ENCODE measurements at places on chromosomes 7 and 10.

GRCh38 chr7:25859412-25860274 is 292.4 kb upstream of the NFE2L3 start:
- DNase-seq: no peak

- no peak for DNase-seq
Observed at GRCh38 chr7:121244120-121244870, 84.5 kb upstream of the WNT16 start.

DNA sequence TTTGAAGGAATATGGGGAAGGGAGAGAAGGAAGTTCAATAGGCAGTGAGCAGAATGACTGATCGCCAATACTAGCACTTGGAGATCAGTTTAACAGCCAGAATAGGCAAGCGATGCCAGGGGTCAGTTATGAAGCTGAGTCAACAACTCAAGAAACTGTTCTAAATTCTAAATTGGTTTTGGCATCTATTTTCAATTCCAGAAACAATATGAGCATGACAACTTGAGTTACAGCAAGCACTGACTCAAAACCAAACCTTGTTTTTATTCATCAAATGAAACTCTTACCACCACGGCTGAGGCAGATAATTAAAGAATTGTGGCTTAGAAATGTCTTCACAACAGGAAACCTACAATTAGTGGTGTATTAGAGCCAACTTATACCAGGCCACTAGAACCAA is 180.5 kb upstream of the ASAH2 start:
- peak; percentile 5 for DNase-seq

GRCh38 chr7:84230491-84230890 is 35.9 kb upstream of the SEMA3A start:
- DNase-seq: no peak

DNA sequence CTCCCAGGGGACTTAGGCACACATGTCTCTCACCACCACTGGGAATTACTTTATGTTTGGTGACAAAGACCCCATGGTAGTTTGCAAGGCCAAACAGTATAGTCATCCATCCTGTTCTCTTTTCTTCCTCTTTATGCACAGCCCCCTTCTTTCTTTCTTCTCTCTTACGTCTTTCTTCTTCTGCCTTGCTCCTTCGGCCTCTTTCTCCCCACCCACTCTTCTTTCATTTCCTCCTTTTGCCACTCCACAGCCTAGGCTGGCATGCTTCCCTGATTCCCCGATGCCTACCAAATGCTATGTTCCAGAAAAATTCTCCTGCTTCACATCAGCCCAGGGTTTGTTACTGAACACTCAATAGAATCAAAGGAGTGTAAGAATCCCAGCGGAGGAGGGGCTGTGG is 62.4 kb upstream of the MKLN1 start:
- peak; percentile 13 for DNase-seq

All from thyroid gland (tissue), 4 donors.